A172 (cell line): ENCODE measurements at places on chromosomes 13 and 19.

GRCh38 chr13:31913459-31913858, 118.1 kb upstream of the FRY start:
- DNase-seq, result no peak

DNA sequence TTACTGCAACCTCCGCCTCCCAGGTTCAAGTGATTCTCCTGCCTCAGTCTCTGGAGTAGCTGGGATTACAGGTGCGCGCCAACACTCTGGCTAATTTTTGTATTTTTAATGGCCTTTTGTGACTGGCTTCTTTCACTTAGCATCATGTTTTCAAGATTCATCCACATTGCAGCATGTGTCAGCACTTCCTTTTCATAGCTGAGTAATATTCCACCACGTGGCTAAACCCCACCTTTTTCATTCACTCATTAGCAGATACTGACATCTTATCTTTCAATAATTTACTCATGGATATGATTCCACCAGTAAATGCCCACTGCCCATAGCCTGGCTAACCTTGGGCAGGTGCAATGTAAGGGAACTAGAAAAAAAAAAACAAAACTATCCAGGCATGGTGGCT, 6.9 kb downstream of the C5AR1 start:
- no peak for DNase-seq

- no peak for DNase-seq
Measured at GRCh38 chr19:31257426-31258130, 91.7 kb downstream of the TSHZ3 start.

DNA sequence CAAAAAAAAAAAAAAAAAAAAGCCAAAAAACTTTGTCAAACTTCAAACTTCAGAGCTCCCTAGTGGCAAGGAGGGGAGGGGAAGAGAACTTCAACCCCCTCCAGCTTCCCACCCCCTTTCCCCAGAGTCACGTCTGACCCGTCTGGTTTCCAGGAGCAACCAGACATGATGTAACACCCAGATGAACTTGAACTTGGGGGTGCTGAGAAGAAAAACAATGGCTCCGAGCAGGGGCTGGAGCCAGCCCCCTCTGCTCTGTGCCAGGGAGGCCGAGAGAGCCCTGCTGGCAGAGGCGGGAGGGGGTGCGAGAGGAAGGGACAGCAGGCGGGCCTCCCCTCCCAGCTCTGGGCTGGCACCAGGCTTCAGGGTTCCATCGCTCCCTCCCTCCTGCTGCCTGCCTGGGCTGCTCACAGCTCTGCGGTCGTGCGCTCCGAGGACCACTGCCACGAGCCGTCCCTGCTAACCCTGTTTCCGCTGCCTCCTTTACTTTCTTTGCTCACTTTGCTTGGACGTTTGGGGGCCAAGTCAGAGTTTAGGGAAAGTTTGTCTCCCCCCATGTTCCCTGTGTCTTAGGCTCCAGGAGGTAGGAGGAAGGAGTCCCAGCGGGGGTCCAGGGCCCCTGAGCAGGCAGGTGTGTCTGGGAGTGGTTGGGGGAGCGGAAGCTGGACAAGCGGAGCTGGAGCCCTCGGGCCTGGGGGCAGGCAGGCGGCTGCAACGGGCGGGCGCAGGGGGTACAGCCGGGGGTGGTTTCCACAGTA, 11.1 kb downstream of the LYL1 start:
- DNase-seq, result peak; percentile 43

DNA sequence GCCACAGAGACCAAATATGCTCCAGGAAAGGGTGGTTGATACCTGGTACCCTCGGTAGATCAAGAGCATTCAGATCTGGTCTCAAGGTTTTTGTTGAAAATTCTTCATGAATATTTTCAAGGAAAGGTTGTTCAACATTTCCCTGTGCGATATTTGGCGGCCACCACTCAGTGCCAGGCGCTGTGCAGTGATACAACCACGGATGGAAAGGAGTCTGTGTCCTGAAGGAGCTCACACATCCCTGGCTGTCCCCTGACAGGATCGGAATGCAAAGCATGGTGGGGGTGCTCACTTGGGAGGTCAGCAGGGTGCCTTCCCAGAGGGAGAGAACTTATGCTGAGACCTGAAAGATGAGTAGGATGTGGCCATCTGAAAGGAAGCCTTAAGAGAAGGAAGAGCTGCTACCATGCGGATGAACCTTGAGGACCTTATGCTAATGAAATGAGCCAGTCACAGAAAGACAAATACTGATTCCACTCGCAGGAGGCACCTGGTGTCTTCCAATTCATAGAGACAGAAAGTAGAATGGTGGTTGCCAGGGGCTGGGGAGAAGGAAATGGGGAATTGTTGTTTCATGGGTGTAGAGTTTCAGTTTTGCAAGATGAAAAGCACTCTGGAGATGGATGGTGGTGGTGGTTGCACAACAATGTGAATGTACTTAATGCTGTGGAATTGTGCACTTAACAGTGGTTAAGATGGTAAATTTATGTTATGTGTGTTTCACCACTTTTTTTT, 41.6 kb downstream of the HSPH1 start:
- no peak for DNase-seq

- no peak for DNase-seq
Measured at GRCh38 chr19:2223959-2224358, 12.2 kb downstream of the PLEKHJ1 start.

DNA sequence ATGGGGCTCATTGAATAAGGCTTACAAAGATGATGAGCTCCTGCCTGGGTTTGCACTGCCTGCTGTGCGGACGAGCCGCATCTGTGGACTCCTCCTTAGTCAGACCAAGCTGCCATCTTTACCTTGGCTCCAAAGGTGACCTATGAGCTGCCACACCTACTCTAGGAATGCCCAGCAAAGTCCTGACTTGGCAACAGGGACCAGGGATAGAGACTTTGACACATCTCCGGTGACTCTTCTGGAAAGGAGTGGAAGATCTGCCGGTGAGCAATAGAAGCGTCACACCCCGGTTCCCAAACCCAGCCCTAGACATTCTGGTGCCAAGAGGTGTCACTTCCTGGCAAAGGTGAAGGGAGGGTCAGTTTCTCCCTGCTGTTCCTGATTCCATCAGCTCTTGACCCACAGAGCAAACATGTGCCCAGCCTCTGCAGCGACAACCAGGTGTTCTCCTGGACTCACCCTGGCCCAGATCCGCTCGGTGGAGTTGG, 50.2 kb upstream of the GTF3A start:
- DNase-seq, result peak; percentile 7

DNA sequence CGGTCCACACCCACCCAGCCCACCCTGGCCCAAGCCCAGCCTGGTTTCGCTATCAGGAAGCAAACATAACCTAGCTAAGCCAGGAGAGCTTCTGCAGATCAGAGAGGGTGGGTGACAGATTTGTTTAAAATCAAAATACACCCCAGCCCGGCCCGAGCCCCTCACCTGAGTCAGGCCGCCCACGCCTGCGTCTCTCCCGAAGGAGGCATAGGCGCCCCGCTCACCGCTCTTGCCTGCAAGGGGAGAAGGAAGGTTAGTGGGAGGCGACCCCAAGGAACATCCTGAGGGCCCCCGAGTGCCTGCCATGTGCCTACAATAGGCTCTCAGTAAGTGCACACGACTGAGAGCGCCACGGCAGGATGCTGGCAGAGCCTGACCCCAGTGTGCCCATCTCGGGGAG, 21.9 kb upstream of the UQCR11 start:
- DNase-seq, result no peak
